ENCODE measurements at places on chromosomes 7 and 10. TPM values are rescaled to one million over a fixed set of nuclear protein-coding genes. Genes with fewer than 3 reads are reported as not detected.

DNA sequence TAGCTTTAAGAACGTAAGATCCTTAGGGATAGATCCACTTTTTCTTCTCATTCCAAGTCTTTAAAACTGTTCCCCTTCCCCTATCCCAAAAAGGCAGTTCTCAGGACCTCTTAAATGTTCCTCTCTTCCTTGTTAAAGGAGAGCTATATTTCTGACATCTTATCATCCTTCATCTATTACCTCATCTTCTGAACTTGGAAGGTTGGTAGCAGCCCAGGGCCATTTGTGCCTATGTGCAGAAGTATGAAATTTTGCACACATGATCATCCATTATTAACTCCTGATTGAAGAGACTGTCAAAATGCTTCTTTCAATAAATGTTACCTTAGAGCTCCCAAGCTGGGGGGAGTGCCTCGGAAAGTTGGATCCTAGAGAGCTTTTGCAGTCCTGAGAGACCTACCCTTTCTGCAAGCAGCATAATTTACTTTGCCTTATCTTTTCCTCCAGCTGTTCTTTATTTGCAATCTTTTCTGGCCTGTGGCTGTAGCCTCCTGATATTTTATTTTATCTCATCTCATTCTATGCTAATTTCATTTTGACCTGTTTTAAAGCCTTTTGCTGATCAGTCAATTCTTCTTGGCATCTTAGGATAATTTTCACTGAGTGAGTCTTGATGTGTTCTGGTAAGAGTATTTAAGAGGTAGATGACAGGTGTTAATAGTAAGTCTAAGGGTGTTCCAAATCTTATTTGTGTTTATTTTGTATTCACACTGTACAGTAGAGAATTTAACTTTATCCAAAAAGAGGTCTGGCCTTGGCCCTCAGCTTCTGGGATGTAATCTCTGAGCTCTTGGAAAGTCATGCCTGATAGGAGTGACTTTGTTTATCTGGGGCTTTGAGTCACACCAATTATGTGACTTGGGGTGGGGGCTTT lies 135.0 kb upstream of the PDLIM1 start:
- H3K27me3 ChIP-seq, result no peaks in the 10 kb centered on the region
- H3K27ac ChIP-seq, result no peak overlapping the region
- H3K36me3 ChIP-seq, result no peaks in the 10 kb centered on the region
- no peak overlapping the region for H3K4me3 ChIP-seq
- no peak for DNase-seq
- H3K4me1 ChIP-seq, result peaks cover 16% of the 10 kb centered on the region

The MYOF gene
- 255 TPM for total RNA-seq

DNA sequence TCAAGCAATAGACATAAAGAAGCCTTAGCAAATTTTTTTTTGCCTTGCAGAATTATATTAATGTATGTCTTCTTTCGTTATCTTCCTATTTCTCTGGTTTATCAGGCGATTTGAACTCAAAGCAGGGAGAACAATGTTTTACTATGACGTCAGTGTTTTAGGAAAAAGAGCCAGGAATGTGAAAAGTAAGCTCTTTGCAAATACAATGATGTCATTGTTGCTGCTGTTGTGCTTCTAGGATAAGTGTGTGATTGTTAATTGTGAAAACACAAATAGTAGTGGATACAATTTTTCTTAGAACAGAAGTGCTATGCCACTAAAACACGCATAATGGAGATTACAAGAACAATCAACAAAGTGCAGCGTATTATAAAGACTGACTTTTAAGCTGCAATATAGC lies 9.5 kb upstream of the AUTS2 start:
- no peak for DNase-seq
- no peak overlapping the region for H3K27ac ChIP-seq
- no peaks in the 10 kb centered on the region for H3K36me3 ChIP-seq
- peaks cover 8% of the 10 kb centered on the region for H3K27me3 ChIP-seq
- H3K4me3 ChIP-seq, result no peak overlapping the region

GRCh38 chr7:39413636-39414223 lies 152.5 kb upstream of the YAE1 start:
- no peak for DNase-seq
- no peaks in the 10 kb centered on the region for H3K4me1 ChIP-seq
- no peak overlapping the region for H3K27ac ChIP-seq
- no peak overlapping the region for H3K4me3 ChIP-seq

The FAM20C gene
- 34.0 TPM for total RNA-seq

The DPYSL4 gene
- total RNA-seq, result 4.8 TPM

GRCh38 chr7:2632733-2633537 lies 1.1 kb downstream of the TTYH3 start:
- peak overlapping the region; percentile 87 for H3K4me3 ChIP-seq
- no peaks in the 10 kb centered on the region for H3K36me3 ChIP-seq
- peaks cover 22% of the 10 kb centered on the region for H3K4me1 ChIP-seq
- no peaks in the 10 kb centered on the region for H3K27me3 ChIP-seq

GRCh38 chr10:71486484-71487114 lies 89.9 kb downstream of the CDH23 start:
- no peaks in the 10 kb centered on the region for H3K27me3 ChIP-seq
- H3K36me3 ChIP-seq, result no peaks in the 10 kb centered on the region
- peaks cover 10% of the 10 kb centered on the region for H3K4me1 ChIP-seq
- H3K4me3 ChIP-seq, result no peak overlapping the region

GRCh38 chr10:116253716-116254115 lies 19.3 kb downstream of the GFRA1 start:
- H3K27ac ChIP-seq, result no peak overlapping the region
- no peak for DNase-seq
- no peak overlapping the region for H3K4me3 ChIP-seq
- H3K36me3 ChIP-seq, result no peaks in the 10 kb centered on the region
- no peaks in the 10 kb centered on the region for H3K4me1 ChIP-seq

- no peaks in the 10 kb centered on the region for H3K36me3 ChIP-seq
- H3K4me1 ChIP-seq, result no peaks in the 10 kb centered on the region
- no peak overlapping the region for H3K4me3 ChIP-seq
- no peaks in the 10 kb centered on the region for H3K27me3 ChIP-seq
These were observed 34.9 kb upstream of the STEAP1 start for GRCh38 chr7:90119178-90119971.

The FGFR2 gene
- total RNA-seq, result not detected

- H3K36me3 ChIP-seq, result no peaks in the 10 kb centered on the region
- no peak overlapping the region for H3K27ac ChIP-seq
- H3K4me3 ChIP-seq, result no peak overlapping the region
- H3K4me1 ChIP-seq, result no peaks in the 10 kb centered on the region
These were observed 1183.7 kb upstream of the CELF2 start for GRCh38 chr10:9833942-9834341.

DNA sequence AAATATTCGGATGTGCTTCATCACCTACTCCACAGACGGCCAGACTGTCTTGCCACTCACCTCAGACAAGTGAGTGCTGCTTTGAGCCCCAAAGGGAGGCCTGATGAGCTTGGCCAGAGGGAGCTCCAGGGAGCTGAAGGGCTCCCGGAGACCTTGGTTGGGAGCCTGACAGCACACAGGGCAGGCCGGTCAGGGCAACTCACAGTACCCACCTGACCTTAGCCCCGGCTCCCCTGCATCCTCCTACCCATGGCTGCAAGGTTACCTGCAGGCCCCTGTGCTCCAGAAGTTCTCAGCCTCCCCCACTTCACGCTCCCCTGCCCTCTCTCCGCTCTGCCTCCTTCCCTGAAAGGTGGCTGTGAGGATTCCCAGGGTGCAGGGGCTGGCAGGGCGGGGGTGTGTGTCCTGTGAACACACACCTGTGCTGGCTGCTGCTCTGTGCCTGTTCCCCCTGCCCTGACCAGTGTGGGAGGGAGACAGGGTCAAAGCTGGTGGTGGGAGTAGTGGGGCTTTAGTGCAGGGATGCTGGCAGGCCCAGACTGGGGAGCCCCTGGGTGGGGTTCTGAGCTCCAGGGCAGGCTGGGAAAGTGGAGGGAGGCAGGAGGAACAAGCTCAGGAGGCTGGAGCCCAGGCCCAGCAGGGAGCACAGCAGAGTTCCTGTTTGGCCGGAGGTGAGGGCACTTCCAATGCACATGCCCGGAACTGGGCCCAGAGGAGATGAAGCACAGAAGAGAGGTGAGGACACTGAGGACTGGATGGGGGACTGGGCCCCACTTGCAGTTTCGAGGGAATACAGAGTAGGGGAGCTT lies 7.2 kb downstream of the ANTXRL start:
- H3K4me3 ChIP-seq, result no peak overlapping the region
- peaks cover 29% of the 10 kb centered on the region for H3K4me1 ChIP-seq
- DNase-seq, result no peak
- no peak overlapping the region for H3K27ac ChIP-seq
- H3K27me3 ChIP-seq, result no peaks in the 10 kb centered on the region

The LRRC18 gene
- total RNA-seq, result not detected

DNA sequence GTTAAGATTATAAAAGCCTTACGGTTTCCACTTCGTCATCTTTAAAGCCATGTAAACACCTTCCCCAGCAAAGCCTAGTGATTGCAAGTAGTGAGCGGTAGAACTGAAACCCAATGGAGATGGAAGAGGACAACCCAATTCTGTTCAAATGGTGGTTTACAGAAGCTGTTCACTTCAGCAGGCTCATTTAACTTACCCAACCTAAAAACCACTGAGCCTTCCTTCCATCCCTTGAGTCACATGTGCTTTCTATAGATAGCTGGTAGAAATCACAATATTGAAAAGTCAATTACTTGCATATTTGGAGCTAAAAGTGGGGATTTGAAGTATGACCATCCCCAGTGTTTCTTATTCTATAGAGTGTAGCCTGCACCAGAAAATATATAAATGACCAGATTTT lies 667.7 kb downstream of the SUGCT start:
- DNase-seq, result no peak
- H3K4me1 ChIP-seq, result no peaks in the 10 kb centered on the region
- no peaks in the 10 kb centered on the region for H3K27me3 ChIP-seq
- H3K27ac ChIP-seq, result no peak overlapping the region

DNA sequence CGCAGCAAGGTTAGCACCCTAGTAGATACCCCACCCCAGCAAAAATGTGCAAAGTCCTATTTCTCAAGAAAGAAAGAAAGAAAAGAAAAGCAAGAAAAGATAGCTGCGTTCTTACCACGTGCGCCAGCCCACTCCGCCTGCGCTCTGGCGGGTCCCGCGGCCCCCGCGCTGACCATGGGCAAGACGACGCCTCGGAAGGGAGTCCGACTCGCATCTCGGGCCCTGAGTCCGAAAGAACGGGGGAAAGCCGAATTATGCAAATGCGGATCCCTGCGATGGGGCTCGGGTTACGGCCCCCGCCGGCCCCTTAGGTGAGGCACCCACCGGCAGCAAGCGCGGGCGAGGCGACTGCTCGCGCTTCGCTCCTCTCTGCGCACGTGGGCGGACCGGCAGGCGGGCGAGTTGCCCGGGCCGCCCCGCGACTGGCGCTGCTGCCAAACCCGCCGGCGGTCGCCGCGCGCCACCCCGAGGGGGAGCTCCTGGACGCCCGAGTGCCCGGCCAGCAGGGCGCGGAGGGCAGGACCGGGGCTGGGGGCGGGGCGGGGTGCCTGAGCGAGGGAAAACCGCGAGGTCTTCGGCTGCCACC lies 2.4 kb upstream of the EGR2 start:
- no peaks in the 10 kb centered on the region for H3K27me3 ChIP-seq
- H3K27ac ChIP-seq, result no peak overlapping the region
- no peak for DNase-seq
- H3K36me3 ChIP-seq, result no peaks in the 10 kb centered on the region
- H3K4me1 ChIP-seq, result peaks cover 4% of the 10 kb centered on the region

GRCh38 chr7:4787947-4788626 lies 12.7 kb downstream of the AP5Z1 start:
- H3K4me3 ChIP-seq, result no peak overlapping the region
- no peaks in the 10 kb centered on the region for H3K4me1 ChIP-seq
- no peak for DNase-seq

DNA sequence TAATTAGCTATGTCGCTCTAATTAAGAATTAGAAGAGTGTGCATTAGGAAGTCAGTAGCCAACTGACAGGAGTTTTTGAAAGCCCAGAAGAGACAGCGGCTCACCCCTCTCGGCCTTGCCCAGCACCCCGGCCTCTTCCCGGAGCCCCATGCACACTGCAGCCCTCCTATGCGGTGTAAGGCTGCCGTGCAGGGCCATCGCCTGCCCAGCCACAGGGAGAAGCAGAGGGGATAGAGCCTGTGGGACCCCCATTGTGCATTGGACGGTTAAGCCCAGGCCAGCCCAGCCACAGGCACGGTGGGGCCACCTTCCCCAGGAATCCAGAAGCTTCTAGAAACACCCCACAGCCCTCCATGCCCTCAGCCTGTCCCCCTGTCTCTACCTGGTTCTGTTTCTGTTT lies 569.7 kb upstream of the MKI67 start:
- H3K36me3 ChIP-seq, result no peaks in the 10 kb centered on the region
- no peaks in the 10 kb centered on the region for H3K4me1 ChIP-seq
- H3K4me3 ChIP-seq, result no peak overlapping the region
- H3K27ac ChIP-seq, result no peak overlapping the region

The SSC4D gene
- total RNA-seq, result 3.5 TPM

DNA sequence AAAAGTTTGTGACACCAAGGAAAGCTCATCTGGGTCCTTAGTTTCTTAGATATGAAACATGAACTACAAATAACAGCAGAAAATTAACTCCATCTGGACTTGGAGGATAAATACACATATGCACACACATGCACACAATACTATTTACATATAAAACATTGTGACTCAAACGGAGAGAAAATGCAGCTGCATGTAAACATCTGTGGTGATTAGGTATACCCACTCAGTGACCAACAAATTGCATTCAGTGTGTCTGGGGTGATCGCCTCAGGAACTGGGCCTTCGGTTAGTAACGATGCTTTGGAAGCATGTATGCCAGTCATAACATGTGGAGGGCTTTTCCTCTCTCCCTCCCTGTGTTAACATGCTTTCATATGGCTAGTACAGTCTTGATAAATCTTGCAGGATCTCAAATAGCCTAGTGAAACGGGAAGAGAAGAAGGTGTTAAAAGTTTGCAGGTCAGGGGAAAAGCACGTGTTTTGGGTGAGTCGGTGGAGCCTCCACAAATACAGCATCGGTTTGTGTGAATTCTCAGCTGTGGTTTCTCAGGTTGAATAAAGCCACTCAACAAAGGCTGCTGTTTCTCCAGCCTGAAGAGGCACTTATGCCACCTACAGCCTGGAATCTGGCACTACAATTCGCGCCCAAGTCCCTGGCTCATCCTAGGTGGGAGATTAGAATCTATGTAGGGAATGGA lies 8.7 kb upstream of the GLRX3 start:
- H3K4me1 ChIP-seq, result no peaks in the 10 kb centered on the region
- no peaks in the 10 kb centered on the region for H3K36me3 ChIP-seq
- H3K27ac ChIP-seq, result no peak overlapping the region
- DNase-seq, result peak; percentile 47
- H3K27me3 ChIP-seq, result no peaks in the 10 kb centered on the region
- H3K4me3 ChIP-seq, result no peak overlapping the region

GRCh38 chr10:117502421-117503243 lies 39.9 kb upstream of the EMX2 start:
- H3K36me3 ChIP-seq, result no peaks in the 10 kb centered on the region
- H3K27me3 ChIP-seq, result peaks cover 51% of the 10 kb centered on the region
- H3K4me1 ChIP-seq, result no peaks in the 10 kb centered on the region
- no peak overlapping the region for H3K27ac ChIP-seq
